ENCODE measurements at places on chromosomes 7 and 10.

DNA sequence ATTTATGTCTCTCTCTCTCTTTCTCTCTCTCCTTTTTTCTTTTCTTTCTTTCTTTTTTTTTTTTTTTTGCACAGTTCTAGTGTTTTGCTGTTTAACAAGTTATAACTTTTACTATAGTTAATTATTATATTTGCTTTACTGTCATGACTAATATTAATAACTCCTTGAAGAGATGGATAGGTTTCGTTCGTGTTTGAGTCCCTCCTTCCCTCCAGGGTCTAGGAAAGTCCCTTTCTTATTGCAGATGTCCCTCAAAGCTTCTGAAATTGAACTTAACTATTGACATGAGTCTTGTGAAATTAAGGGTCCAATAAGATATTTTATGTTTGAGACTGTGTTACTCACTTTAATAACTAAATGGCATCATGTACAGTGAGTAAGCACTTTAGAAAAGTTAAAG, 131.4 kb downstream of the PLXDC2 start:
- no peak for DNase-seq

- peak; percentile 71 for DNase-seq
Measured at GRCh38 chr7:105677817-105678573, 96.7 kb upstream of the EFCAB10 start.

- no peak for DNase-seq
Measured at GRCh38 chr7:99631295-99632109, 14.8 kb downstream of the ZSCAN25 start.

- no peak for DNase-seq
Measured at GRCh38 chr10:77351386-77351785, 286.2 kb downstream of the KCNMA1 start.

DNA sequence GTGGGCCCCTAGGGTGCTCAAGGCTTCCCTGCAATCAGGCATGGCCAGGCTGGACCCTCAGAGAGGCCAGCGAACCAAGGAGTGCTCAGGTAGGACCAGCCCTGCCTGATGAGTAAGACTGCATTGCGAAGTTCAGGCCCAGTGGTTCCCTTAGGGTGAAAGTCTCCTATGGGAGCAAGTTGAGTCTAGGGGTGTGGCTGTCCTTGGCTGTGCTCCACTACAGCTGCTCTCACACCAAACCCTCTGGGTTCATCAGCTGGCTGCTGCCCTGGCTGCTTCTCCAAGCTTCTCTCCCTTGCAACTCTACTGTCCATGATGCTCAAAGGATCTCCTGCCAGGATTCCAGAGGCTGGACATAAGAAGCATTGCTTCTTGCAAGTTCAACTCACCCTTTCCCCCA, 18.7 kb downstream of the FAM25A start:
- no peak for DNase-seq

DNA sequence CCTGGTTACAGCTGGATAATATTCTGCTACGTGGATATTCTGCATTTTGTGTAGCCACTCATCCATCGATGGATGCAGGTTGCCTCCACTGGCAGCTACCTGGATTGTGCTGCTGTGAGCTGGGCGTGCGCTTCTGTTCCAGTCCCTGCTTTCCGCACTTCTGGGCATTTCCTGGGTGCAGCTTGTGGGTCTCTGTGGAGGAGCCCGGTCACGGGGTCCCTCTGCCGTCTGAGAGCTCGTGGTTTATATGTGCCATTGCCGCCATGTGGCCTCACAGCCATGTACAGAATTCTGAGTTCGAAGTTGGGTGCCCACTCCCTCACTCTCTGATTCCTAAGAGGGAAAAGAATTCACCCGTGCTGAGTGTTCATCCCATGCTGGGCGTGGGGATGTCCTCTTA, 38.3 kb downstream of the JAKMIP3 start:
- no peak for DNase-seq

- DNase-seq: no peak
Measured at GRCh38 chr7:130899638-130900401, 165.8 kb upstream of the KLF14 start.

DNA sequence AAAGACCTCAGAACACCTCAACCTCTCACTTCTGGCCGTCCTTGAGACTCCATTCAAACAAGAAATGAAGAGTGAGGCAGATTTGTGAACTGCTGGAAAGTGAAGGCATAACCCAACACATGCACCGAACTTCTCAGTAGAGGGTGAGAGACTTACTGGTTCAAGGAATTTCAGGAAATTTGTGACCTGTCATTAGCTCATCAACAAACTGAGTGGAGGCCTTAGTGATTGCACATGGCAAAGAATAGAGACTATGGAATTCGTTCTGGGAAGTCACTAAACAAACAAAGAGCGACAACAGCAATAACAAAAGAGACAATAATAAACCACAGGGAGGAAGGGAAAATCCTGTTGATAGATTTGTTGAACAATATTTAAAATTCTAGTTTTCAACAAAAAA, 125.0 kb upstream of the AKR1E2 start:
- DNase-seq: no peak

DNA sequence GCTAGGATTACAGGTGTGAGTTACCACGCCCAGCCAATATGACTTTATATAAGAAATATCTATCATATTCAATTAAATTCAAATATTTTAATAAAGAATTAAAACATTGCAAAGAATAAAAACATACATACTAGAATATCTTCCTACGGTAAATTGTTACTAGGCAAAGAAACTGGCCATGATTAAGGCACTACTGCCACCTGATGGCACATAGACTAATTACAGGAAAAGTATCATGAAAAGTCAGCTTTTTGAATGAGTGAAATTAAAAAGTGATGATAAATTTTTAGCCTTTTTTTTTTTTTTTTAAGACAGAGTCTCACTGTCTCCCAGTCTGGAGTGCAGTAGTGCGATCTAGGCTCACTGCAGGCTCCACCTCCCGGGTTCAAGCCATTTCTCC, 30.9 kb downstream of the MRPS33 start:
- peak; percentile 61 for DNase-seq

DNA sequence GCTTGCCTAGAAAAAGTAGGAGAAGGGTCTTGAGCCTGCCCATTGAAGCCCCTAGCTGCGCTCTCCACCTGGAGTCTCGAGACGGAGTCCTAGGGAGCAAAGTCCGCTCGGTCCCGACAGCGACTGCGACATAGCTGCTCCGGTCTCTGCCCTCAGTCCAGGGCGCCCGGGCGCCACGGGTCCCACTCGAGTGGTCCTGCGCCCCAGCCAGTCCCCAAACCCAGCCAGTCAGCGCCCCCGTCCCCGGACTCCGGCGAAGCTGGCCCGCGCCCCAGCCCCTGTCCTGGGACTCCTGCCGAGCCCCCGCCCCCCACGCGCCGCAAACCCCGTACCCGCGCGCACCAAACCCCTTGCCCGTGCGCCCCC, 490 bp downstream of the TNS3 start:
- DNase-seq: no peak

GRCh38 chr10:63173468-63174232, 40.5 kb downstream of the NRBF2 start:
- DNase-seq: no peak

DNA sequence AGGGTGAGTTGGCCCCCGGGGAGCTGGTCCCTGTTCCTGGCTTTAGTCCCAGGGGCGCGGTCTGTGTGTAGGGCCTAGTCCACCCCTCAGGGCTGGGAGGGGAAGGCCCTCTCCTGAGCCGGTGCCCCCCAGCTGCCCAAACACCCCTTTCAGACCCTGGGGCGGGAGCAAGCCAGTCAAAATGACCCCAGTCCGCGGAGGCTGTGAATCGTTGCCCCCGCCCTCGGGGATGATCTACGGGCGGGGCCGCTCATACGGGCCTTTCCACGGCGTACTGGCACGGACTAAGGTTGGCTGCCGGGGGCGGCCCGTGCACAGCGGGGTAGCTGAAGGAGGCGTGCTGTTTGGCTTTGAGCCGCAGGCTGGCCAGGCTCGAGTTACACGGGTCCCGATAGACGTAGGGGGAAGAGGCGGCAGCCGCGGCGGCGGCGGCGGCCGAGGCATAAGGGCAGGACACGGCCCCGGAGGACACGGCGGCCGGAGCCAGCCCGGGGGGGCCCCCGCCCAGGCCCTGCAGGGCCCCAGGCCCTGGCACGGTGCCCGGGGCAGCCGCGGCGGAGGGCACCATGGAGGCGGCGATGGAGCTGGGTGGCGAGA, 4.3 kb downstream of the ELOVL3 start:
- DNase-seq: peak; percentile 34

Measured in Kasumi-1 (cell line).